WTC11 (cell line): ENCODE measurements at places on chromosomes 1 and 21. TPM values are rescaled to one million over a fixed set of nuclear protein-coding genes. Genes with fewer than 3 reads are reported as not detected.

Gene RIPK4
- total RNA-seq: 13.7 to 20.1 TPM (median 14.0 TPM) in 3 replicates

Gene BPNT1
- 12.8 to 14.4 TPM (median 13.7 TPM) in 3 replicates for total RNA-seq

Gene FBLIM1
- total RNA-seq: 70.9 to 78.3 TPM (median 76.6 TPM) in 3 replicates

DNA sequence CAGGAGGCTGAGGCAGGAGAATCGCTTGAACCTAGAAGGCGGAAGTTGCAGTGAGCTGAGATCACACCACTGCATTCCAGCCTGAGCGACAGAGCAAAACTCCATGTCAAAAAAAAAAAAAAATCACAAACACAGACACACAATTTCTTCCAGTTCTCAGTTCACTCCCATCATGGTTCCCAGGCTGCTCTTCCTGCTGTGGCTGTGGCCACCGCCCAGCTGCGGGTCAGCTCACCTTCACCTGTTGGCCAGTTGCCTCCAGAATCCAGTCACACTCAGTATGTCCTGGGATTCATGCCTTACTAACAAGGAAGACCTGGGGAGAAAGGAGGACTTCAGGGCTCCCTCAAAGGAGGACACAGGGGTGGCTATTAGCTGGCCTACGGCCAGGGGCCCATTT lies 45.9 kb upstream of the SLC25A33 start:
- no peak for DNase-seq

DNA sequence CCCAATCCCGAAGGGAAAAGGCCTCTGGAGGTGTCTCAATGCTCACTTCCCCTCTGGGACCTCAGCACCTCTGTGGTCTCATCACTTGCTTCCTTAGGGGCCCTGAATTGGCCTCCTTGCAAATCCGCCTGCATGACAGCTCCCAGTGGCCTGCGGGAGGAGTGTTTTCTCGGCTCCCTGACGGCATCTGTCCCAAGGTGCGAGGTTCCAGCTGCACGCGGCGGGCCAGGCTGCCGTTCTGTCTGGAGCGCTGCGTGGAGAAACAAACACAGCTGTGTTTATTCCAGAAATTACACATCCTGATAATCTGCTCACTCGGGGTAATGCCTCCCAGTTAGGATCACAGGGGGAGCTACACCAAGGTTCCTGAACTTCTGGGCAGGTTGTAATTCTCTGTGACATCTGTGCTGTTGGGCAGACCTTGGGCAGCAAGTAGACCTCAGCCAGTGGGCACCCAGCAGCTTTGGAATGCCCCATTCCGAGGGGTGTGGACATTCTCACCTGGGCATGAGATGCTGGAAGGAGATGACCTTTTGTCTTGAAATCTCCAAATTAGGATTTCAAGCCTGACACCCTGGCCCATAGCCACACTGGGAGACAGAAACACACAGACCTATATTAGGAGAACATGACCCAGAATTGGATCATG lies 18.2 kb downstream of the EPHB2 start:
- no peak for DNase-seq

DNA sequence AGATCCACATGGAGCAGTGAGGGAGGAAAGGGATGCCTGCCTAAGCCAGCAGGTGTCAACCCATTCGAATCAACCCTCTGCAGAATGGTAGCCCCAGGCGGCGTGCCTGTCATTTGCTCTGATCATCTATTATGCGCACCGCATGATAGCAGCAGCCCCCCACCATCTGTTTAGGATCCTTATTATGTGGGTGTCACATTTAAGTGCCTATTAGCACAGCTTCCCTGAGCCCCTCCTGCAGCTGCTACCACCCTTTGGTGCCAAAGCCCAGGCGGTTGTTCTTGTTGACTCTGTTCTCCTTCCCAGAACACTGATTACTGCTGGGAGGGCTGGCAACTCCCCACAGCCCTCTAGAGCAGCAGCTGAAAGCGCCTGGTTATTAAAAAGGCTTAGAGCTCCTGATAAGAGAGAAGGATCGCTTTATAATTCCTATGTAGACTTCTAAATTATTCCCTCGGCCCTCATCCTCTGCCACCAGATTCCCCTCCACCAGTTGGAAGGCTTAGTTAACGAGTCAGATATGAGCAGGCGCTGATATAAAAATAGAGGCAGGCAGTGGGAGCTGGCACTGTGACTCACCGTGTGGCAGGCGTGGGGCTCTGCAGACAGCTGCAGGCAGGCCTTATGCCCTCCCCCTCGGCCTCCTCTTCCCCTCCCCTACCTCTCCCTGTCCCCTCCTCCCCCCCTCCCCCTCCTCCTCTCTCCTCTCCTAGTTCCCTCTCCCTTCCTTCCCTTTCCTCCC lies 23.0 kb downstream of the ACTA1 start:
- peak; percentile 34 for DNase-seq
